ENCODE measurements at places on chromosomes 11 and 22.

DNA sequence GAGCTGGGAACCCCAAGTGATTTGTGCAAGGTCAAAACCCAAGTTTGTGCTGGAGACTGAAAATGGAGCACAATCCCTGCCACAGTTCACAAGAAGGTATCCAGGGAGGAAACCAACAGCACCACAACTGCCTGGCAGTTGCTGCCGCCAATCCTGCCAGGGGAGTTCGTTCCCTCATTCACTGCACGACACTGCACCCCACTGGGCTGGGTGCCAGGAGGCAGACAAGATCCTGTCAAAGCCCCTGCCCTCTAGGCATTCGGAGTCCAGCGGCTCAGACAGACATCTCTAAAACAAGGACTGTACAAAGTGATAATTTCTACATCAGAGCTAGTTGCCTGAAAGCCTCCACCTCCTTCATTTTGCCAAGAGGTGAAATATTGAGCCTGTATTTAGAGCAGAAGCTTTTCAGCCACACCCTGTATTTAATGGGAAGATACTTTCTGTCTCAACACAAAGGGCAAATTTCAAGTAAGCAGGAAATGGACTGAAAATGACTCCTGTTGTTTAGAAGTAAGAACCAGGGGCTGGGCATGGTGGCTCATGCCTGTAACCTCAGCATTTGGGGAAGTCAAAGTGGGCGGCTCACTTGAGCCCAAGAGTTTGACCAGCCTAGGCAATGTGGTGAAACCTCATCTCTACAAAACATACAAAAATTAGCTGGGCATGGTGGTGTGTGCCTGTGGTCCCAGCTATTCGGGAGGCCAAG lies 277.4 kb upstream of the NARS2 start:
- no peak for DNase-seq

DNA sequence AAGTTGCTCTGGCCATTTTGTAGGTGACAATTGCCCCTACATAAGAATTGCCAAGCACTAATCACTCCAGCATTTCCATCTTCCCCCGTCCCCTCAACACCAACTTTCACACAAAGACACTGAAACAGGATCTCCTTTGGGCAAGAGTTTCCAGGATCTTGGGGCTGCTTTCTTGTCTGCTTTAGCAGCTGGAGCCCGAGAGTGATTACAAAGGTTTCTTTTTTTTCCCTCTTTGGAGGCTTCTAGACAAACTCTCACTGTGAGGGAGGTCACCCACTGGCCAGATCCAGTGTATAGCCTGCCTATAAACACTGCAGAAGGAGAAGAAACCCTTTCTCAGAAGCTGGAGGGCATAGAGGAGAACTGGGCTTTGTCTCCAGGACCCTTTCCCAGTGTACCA lies 92.5 kb downstream of the APIP start:
- no peak for DNase-seq

DNA sequence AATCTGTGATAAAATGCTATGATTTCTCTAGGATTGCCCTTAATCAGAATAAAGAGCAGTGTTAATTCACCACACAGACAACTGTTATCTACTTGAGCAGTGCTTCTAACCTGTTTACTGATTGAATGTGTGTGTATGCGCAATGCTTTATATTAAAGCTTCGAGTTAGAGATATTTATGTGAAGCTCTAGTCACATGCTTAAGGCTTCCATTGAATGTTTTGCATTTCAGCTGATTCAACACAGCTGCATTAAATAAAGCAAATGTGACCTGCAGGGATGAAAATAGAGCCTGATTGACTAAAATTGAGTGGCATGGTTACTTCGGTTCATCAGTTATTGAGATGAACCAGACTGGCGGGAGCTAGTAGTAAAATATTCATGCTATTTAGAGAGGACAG lies 395.3 kb downstream of the JRKL start:
- no peak for DNase-seq

DNA sequence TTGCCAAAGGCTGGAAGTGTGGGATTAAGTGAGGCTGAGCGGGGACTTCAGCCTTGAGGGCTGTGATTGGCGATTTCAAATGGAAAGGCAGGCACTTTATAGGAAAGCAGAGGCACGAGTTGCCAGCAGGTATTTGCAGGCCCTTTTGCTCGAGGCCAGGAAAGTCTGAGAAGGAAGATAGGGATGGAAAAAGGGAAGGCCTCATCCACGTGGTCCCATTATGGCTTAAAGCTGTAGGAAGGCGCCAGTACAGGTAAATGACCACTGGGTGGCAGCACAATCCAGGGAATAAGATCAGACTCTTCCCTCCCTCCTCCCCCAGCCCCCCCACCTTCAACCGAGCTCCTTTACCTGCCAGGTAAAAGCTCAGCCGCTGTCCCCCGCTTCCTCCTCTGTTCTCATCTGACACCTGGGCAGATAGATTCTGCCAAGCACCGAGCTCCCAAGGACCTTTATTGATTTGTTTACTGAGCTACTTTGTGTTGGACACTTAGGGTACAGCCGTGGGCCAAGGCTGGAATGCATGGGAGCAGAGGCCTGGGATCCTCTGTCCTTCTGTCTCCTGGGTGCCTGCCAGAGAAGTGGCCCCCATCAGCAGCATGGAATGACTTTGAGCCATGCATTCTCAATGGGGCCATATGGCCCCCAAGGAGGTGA lies 7.5 kb downstream of the P2RX3 start:
- peak; percentile 69 for DNase-seq

DNA sequence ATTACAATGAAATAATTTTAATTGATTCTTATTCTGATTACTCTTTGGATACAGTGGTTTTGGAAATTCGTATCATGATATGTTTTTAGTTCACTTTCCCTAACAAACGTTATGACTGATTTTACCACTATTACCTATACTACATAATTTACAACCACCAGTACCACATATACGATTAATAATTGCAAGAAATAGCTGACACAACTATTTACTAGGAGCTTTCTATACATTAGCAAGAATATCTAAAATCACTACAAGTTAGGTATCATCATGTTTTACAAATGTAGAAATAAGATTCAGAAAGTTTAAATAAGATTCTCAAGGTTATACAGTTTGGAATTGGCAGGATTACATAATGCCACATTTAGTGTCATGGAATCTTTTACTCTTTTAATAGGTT lies 1401.1 kb upstream of the RAG2 start:
- DNase-seq = no peak

DNA sequence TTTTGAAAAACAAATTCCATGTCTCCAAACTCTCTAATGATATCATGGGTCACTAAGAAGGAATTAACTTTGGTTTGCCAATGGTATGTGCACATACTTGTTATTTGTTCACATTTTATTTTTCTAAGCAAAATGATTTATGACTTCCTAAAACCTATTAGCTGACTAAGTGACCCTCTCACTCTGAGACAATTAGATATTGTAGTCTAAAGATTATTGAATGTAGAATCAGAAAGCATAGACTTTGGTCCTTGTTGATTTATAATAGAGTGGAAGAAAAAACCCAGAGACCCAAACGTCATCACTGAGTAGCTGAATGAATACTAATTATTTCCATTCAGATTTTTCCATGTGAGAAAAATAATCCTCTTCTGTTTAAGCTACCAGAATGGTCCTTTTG lies 243.5 kb upstream of the ANO3 start:
- DNase-seq = no peak

- no peak for DNase-seq
These were observed 534.3 kb upstream of the ARHGAP42 start for GRCh38 chr11:100152766-100153165.

DNA sequence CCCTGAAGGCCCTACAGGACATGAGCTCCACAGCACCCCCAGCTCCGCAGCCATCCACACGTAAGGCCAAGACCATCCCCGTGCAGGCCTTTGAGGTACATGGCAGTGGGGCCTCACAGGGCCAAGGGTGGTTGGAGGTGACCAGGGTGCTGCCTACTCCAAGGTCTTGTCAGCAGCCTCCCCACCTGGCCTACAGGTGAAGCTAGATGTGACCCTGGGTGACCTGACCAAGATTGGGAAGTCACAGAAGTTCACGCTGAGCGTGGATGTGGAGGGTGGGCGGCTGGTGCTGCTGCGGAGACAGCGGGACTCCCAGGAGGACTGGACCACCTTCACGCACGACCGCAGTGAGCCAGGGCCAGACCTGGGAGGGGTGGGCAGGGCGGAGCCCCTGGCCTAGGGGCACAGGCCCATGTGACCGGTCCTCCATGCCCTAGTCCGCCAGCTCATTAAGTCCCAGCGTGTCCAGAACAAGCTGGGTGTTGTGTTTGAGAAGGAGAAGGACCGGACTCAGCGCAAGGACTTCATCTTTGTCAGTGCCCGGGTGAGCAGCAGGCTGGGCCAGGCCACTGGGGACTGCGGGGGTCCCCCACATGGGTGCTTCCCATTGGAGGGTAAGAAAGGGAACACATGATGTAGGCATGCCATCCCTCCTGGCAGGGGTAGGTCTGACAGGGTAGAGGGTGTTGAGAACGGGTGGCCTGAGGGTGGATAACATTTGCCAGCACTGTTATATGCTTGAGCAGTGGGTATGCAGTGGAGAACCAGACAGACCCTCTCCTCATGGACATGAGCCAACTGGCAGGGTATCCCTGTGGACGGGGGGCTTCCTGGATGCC lies 5.6 kb downstream of the INPPL1 start:
- DNase-seq = no peak

DNA sequence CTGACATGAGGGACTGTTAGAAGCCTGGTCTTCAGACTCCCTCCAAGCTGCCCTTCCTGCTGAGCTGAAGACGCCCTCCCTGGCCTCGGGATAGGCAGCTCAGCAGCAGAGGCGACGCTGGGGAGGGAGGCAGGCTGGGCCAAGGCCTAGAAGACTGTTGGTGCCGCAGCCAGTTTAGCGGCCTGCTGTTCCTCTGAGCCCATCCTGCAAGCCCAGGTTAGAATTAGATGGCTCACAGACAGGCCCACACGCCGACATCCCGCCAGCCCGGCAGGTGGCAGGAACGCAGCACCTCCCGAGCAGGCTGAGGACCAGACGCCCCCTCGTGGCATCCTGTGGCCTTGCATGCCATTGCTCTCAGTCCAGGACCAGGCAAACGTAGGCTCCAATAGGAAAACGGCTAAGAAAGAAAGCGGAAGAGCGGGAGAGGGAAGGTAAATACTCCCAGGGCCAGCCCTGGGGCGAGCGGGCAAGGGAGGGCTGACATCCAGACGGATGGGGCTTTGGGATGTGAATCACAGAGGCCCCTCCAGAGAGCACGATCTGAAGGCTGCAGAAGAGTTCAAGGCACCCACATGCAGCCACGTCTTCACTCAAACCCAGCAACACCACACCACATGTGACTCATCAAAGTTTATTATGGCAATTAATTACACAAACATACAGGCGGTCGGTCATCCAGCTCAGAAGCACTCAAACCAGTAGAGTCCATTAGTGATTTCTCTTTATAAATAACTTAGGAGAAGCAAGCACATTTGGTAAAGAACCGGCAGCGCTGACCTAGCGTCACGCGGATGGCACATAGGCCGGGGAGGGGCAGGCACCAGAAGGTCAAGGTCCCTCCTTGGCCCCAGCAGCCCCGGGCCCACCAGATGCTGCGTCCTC lies 27.6 kb downstream of the CD5 start:
- DNase-seq = peak; percentile 91

DNA sequence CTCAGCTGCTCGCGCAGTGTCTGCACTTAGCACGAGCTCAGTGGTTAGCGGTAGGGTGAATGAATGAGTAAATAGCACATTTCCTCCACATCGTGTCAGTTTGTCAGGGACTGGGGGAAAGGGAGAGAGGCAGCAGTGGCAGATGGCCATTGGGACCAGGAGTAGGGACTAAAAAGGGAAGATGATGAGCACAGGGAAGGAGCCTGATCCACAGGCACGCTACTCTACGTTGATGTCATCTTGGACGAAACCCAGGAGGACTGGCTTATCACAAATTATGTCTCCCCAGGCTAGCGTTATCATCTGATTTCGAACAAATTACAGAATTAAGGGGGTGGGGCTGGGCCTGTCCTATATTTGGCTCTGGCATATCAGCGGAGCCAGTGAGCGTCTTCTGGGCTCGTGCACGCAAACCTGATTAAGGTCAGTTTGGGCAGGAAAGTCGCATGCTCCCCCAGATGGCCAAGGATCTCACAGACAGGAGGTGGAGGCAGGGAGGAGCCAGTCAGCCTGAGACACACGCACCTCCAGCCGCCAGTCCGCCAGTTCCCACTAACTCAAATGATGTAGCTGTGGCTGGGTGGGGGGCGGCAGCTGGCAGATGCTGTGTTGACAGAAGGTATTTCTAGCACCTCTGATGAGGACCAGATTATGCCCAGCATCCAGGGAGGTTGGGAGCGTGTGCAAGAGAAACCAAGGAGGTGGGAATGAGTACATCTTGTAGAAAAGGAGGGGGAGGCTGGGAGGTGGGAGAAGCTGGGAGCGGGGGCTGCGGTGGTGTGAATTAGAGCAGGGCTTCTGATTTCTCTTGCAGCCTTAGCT lies 97.4 kb upstream of the PRDM11 start:
- DNase-seq = no peak

DNA sequence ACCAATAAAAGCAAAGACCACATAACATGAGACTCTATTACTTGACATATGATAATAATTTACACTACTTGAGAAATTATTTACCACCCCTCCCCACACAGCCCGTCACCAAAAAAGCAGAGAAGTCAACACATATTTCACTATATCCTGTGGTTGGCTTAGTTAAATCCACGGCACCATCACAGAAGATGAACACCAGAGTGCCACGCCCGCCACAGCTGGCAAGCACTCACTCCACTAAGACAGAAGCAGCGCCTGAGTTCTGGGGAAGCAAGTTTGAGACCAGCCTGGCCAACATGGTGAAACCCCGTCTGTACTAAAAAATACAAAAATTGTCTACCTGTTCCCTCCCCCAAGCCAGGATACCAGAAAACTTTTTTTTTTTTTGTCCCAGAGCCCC lies 53.1 kb downstream of the PACSIN2 start:
- no peak for DNase-seq

- no peak for DNase-seq
These were observed 864.5 kb downstream of the NTM start for GRCh38 chr11:132234878-132235277.

GRCh38 chr22:39132871-39133524 lies 19.5 kb downstream of the CBX7 start:
- no peak for DNase-seq
